Ammon's horn (tissue), 1 donor: ENCODE measurements at places on chromosomes 7 and 10.

- no peak for DNase-seq
These were observed 134.7 kb downstream of the ARL5B start for GRCh38 chr10:18793951-18794350.

- DNase-seq: no peak
These were observed 24.3 kb downstream of the FBXW4 start for GRCh38 chr10:101670635-101671034.

GRCh38 chr10:69069090-69070042, 18.5 kb upstream of the SRGN start:
- peak; percentile 38 for DNase-seq

DNA sequence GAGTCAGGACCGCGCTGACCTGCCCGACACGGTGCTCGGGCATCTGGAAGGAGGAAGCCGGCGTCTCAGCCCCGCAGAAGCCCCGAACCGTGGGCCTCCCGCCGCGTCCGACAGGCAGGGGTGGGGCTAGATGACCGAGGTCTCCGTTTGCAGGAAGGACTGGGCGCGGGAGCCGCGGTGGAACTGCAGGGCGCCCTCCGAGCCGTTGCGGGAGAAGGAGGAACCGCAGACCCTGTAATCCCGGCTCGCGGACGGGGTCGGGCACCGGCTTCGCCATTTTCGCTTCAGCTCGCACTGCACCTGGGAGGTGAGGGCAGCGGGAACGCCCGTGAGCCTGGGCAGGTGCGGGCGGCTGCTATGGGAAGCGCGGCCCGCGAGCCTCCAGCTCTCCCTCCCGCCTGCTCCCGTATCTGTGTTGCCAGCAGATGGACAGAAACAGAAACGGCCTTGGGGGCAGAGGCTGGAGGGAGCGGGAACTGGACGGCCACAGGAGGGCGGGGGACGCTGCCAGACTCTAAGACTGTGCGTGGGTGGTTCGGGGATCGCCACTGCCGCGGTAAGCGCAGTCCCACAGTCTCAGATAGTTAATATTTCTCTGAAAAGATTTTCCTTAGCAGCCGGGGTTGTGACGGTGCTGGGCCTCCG, 114.1 kb downstream of the VIPR2 start:
- DNase-seq: peak; percentile 46

GRCh38 chr10:75404815-75405597, 3.4 kb upstream of the ZNF503 start:
- no peak for DNase-seq

GRCh38 chr10:101744267-101744666, 31.6 kb downstream of the FGF8 start:
- DNase-seq: no peak

DNA sequence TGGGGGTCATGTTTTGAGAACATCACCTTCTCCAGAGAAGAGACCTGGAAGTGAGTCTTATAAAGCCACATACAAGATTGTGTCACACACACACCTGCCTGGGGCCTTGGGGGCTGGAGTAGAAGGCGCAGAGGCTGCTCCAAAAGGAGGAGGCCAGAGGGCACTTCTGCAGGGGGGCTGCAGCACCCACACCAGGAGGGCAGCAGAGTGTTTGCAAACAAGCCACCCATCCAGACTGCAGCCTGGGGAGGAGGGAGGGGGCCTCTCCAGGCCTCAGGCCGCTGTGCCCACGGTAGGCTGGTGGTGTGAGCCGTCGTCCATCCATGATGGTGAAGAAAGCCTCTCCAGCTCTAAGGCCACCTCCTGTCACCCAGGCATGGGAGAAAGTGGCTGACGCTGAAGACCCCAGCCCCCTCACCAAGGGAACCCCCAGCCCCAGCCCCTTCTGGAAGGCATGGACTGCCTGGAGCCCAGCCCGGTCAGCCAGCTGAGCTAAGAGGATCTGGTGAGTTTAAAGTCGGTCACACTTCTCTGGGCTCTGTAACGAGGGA, 77.5 kb downstream of the FOXL3 start:
- no peak for DNase-seq

GRCh38 chr7:106545275-106545674, 115.7 kb downstream of the CCDC71L start:
- DNase-seq: no peak

DNA sequence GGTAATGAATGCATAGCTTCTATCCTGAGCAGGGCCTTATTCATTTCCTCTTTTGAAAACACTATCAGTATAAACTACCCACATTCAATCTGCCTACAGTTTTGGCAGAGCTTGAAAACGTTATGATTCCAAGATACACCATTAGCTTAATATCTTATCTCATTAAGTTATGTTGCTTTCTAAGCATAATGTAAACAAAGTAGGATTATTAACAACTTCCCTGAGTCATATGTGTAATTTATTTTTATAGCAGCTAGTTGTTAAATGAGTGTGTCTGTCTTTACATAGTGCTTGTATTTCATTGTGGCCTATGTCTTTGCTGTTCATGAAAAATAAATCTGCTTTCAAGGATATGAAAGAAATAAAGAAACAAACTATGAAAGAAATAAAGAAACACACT, 106.2 kb upstream of the DLX6 start:
- no peak for DNase-seq

DNA sequence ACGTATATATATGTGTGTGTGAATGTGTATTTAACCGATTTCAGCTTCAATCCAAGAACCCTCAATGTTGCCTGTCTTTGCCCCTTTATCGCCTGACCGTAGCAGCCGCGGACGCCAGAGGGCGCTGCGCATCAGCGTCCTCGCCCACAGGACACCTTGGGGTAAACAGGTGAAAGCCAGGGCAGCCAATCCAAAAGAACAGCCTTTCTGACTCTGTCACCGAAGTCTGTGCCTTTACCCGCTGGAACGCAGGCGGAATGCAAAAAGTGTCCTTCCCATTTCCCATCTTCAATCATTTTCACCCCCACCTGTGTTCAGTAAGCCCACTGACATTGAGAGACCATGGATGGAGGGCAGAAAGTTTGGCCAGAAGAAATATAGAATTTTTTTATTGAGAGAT, 3.6 kb downstream of the NXPH1 start:
- DNase-seq: peak; percentile 43

DNA sequence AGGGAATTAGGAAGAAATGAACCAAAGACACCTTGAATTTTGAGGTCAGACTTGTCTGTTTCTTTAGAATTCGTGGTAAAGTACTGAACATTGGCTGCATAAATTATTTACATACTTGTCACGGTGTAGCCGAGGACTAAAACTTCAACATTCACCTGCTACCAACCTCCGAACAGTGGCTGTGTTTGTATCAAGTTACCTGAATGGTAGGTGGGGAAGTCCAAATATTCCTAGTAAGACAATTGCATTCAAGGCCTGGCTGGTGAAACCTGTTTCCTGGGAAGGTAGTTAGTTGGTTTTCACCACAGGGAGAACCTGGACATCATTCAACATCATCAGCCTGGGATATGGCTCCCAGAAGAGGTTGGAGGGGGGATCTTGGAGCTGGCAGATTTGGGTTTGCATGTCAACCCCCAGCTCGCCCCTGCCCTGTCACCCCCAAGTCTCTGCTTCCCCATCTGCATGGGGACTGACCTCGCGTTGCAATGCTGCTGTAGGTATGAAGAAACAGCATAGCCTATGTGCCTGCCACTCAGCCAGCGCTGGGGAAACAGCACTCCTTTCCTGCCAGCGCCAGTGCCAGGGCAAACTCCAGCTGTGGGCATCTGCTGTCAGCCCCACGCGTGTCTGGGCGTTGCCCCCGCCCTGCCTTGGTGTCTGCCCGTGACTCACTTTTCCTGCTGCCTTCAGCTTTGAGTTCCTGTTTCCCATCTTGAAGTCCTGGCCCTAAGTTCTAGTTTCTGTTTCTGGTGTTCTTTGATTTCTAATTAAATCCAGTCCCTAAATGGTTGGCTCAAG, 12.7 kb upstream of the LARP4B start:
- peak; percentile 49 for DNase-seq

DNA sequence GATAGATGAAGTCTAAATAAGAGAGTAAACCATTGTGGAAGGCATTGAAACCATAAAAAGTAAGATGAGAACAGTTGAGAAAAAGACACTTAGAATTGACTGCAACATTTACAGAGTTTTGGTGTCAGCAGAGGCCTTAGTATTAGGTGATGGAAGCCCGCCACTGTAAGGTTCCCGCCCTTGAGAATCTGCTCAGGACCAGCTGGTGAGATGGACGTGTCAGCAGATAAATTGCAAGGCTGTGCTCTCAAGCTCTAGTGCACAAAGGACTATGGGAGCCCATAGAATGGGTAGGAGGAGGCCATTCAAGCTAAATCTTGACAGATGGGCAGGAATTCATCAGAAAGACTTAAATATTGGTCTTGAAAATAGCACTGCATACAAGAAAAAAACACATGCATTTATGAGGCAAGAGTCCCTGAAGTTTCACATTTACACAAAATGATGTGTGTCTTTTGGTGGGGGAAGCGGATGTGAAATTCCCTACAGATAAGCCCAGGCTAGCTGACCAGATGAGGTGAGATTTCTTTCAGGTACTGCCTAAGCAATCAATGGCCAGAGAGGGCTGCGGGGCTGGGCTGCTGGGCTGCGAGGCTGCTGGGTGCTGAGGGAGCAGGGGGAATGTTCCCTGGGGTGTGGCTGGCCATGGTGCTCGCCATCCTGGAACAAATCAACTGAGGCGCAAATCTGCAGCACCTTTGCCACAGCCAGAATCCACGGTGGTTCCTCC, 42.5 kb downstream of the SYPL1 start:
- DNase-seq: no peak

DNA sequence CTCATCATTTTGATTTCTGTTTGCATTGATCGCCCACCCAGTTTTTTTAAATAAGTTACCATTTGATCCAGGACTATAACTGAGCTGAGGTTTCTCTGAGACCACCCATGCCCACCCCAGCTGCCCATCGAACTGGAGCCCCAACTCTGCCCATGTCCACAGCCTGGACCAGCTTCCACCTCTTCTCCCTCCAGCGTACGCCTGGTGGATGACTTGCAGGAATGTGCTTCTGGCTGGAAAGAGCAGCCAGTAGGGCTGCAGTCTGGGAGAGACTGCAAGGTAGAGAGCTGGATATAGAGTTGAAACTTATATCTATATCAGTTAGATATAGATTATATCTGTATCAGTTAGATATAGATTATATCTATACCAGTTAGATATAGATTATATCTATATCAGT, 25.8 kb upstream of the LRRC18 start:
- no peak for DNase-seq

- no peak for DNase-seq
These were observed 84.7 kb downstream of the ADCY1 start for GRCh38 chr7:45658716-45659495.

GRCh38 chr10:117221156-117221711, 19.7 kb upstream of the SLC18A2 start:
- DNase-seq: no peak

GRCh38 chr10:79262131-79262530, 85.1 kb upstream of the PPIF start:
- no peak for DNase-seq

DNA sequence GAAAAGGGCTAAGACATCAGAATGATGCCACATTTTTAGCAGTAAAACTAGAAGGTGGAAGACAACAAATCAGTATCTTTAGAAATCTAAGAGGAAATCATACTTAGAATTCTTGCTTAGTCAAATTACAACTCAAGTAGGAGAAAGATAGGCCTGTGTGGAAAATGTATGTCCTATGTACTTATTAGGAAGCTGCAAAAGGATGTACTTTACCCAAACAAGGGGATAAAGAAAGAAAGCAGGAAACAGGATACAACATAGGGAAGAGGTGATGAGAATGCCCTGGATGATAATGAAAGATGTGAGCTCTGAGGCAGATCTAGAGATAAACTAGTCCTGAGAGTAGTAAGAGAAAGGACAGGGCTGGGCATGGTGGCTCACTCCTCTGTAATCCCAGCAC, 54.9 kb downstream of the RNLS start:
- no peak for DNase-seq

DNA sequence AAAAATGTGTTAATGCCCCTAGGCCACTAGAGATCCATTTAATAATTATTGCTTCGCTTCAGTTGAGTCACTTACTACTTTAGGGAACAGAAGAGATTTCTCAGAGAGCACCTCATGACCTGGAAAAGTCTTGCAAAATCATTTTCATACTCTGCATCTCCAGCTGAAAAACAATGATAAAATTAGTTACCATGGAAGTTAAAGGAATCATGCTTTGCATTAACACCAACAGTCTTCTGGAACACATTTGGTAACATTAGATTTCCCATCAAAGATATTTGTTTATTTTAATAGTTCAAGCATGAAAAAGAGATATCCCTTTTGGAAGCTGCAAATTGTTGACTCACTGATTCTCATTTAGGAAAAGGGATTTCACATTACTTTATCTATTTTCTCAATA, 1.8 kb upstream of the STEAP2 start:
- no peak for DNase-seq

DNA sequence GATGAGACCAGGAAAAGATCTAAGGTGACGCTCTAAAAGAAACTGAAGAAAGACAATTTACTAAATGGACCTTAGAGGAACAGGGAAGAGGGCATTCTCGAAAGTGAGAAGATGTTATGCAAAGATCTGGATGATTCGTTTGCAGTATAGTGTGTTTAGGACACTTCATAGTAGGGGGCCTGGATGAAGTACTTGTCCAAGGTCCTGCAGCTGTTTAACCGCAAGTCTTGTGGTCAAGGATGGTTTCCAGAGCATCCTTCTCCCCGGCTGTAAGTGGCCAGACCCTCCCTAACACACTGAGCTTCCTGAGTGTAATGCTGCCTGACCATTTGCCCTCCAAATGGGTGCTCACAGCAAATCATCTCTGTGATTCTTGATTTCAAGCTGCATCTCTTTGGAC, 101.6 kb downstream of the XPNPEP1 start:
- DNase-seq: no peak
